ENCODE measurements at places on chromosomes 12 and 14. TPM values are rescaled to one million over a fixed set of nuclear protein-coding genes. Genes with fewer than 3 reads are reported as not detected.

- H3K27me3 ChIP-seq, result no peaks in the 10 kb centered on the region
- H3K27ac ChIP-seq, result no peak overlapping the region
- H3K4me1 ChIP-seq, result no peaks in the 10 kb centered on the region
These were observed 220.8 kb downstream of the ITPR2 start for GRCh38 chr12:26612203-26612602.

DNA sequence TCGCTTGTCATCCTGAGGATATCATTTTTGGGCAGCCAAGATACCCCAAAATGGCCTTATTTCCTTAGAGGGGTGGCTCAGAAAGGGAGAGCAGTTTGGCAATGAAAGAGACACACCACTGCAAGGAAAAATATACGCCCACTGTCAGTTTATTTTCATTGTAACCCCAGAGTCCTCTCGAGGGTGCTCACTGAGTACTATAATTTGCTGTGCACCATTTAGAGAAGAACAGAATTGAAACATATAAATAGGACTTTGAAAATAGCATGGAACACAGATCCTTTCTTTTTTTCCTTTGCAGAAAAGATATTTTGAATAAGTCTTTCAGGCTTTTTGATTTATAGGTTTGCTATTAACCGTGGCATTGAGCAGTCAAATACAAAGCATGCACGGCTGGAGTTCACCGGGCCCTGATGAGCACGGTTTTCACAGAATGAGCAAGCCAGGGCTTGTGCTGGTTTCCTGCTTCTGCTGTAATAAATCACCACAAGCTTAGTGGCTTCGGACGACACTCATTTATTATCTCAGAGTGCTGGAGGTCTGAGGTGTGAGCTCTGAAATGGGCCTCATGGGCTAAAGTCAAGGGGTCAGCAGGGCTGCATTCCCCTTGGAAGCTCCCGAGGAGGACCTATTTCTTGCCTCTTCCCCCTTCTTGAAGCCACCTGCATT is 152.3 kb downstream of the ZNF664 start:
- H3K4me3 ChIP-seq, result no peak overlapping the region
- DNase-seq, result no peak
- H3K4me1 ChIP-seq, result no peaks in the 10 kb centered on the region

GRCh38 chr12:107429006-107429705 is 256.4 kb upstream of the PWP1 start:
- no peak overlapping the region for H3K4me3 ChIP-seq
- H3K27me3 ChIP-seq, result no peaks in the 10 kb centered on the region
- no peak for DNase-seq

DNA sequence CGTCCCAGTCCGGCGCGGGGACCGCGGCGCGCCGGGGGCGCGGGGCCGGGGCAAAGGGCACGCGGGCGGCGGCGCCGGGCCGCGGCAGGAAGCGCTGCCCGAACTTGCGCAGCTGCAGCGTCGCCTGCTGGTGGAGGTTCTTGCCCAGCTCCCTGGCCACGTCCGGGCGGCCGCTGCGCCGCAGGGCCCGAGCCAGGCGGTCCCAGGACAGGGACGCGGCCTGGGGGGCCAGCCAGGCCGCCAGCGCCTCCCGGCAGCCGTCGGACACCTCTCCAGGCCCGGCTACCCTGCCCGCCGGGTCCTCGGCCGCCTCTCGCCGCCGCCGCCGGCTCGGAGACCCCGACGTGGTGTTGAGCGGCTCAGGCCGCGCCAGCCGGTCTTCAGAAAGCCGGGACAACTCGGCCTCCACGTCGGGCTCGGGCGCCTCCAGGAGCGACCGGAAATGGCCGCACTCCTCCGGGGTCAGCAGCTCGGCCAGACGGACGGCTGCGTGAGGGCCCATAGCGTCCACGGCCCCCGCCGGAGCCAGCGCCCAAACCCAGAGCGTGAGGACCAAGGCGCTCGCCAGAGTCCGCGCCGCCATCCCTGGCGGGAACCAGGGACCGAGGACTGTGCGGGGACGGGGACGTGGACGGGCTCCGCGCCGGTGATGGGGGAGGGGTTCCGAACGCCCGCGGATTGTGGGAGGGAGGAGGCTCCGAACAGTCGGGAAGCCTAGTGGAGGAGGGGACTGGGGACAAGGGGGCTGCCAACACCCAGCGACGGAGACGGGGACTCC is 34.0 kb downstream of the FIGNL2 start:
- H3K4me3 ChIP-seq, result peak overlapping the region; percentile 47
- no peaks in the 10 kb centered on the region for H3K27me3 ChIP-seq
- peak; percentile 64 for DNase-seq
- no peaks in the 10 kb centered on the region for H3K4me1 ChIP-seq

DNA sequence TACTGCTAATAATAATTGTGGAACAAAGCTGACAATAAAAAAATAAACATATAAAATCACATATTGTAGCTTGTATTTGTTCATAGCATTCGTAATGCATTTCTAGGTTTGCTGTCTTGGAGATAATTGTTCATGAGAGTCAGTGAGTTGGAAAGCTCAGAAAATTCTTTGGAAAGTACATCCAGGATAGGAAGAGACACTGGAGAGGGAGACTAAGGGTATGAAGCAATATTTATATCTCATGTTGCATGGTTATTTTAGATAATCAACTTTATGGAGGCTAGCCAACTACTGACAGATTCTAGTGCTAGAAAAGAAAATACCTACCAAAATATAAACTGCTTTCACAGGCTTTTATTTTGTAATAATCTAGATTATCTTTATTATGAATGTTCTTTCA is 1095.2 kb downstream of the FSCB start:
- no peaks in the 10 kb centered on the region for H3K36me3 ChIP-seq
- H3K4me1 ChIP-seq, result no peaks in the 10 kb centered on the region

GRCh38 chr14:76784266-76784874 is 23.1 kb downstream of the VASH1 start:
- no peak overlapping the region for H3K4me3 ChIP-seq
- no peaks in the 10 kb centered on the region for H3K4me1 ChIP-seq
- no peaks in the 10 kb centered on the region for H3K36me3 ChIP-seq
- H3K27ac ChIP-seq, result no peak overlapping the region
- peak; percentile 11 for DNase-seq

DNA sequence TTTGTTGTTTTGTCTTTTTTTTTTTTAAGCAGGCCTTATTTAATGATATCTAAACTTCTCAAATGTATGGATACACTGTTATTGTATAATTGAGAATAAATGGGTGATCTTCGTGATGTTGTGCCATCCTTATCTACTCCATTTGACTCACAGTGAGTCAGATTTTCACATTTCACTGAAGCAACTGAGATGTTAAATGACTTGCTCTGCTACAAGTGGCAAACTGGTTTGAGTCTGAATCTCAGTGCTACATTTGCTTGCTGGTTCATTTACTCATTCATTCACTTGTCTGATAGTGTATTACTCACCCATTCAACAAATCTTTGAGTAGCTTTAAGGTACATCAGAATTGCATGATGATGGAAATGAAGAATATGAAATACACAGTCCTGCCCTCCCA is 2.6 kb downstream of the KIAA0586 start:
- DNase-seq, result no peak
- H3K4me1 ChIP-seq, result no peaks in the 10 kb centered on the region
- no peak overlapping the region for H3K4me3 ChIP-seq

- H3K36me3 ChIP-seq, result no peaks in the 10 kb centered on the region
- H3K4me3 ChIP-seq, result no peak overlapping the region
- H3K27ac ChIP-seq, result no peak overlapping the region
- no peak for DNase-seq
- H3K27me3 ChIP-seq, result no peaks in the 10 kb centered on the region
- no peaks in the 10 kb centered on the region for H3K4me1 ChIP-seq
These were observed 83.2 kb upstream of the TBX3 start for GRCh38 chr12:114767084-114767760.

DNA sequence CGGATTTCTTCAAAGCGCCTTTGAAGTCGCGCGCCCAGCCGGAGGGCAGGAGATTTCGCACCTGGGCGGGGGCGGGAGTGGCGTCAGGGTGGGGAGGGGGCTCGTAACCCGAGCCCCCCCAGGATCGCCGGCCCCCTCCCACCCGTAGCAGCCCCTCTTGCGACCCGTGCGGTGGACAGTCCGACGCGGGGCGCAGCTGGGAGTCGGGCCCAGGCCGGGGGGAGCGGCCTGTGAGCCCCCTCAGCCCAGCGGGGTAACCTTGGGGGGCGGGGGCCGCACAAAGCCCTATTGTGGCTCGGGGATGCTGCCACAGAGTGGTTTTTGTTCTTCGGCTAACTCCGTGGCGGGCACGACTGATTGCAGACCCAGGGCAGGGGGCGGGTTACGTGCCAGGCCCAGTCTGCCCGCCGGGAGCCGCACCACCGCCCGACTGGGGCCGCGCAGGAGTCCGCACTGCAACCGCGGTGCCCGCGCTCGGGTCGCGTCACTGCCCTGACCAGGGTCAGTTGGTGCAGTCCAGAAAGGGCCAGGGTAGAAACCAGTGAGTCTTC is 4.2 kb upstream of the AAAS start:
- peak; percentile 45 for DNase-seq
- peaks cover 3% of the 10 kb centered on the region for H3K4me1 ChIP-seq
- H3K27me3 ChIP-seq, result no peaks in the 10 kb centered on the region
- H3K27ac ChIP-seq, result peak overlapping the region; percentile 99
- peak overlapping the region; percentile 67 for H3K4me3 ChIP-seq
- no peaks in the 10 kb centered on the region for H3K36me3 ChIP-seq

GRCh38 chr12:85920324-85920947 is 46.3 kb downstream of the NTS start:
- no peaks in the 10 kb centered on the region for H3K4me1 ChIP-seq
- H3K27ac ChIP-seq, result no peak overlapping the region
- no peak for DNase-seq
- no peaks in the 10 kb centered on the region for H3K27me3 ChIP-seq

DNA sequence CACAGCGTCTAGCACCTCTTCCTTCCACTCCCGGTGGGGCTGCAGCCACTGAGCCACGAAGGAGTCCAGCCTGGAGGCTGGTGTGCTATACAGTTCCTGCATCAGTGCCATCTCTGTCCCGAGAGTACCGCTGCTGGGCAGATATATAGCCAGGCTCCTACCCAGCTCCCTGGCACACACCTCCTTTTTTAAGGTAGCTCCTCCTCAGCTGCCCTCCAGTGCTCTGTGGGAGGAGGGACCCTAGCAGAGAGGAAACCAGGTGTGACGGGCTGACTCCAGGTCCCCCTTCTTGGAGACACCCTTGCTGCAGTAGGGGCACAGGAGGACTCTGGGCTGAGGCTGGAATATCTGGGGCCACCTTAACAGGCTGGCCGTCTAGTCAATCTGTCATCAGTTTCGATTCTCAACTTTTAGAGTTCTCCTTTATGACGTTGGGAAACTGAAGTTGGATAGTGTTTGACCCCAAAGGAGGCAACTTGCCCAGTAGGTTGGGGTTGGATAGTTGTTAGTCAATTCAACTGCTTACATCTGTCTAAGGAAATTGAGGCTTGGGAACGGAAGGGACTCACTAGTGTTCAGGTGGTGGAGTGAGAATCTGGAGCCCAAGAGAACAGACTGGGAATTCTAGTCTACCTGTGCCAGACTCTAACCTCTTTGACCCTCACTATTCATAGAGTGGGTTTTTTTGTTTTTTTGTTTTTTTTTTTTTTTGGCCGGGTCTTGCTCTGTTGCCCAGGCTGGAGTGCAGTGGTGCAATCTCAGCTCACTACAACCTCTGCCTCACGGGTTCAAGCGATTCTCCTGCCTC is at the start of gene OASL:
TSS of gene OASL (minus strand) at position 386 of the 808 bp plus-strand sequence. CDS start at position 111, 275 bp downstream.
- H3K4me1 ChIP-seq, result no peaks in the 10 kb centered on the region
- no peak within 1 kb of the TSS for H3K27ac ChIP-seq
- DNase-seq, result no peak
- no peaks in the 10 kb centered on the region for H3K36me3 ChIP-seq
- no peak within 1 kb of the TSS for H3K4me3 ChIP-seq

GRCh38 chr12:31950088-31950487 is 9.1 kb upstream of the RESF1 start:
- H3K36me3 ChIP-seq, result no peaks in the 10 kb centered on the region
- no peaks in the 10 kb centered on the region for H3K27me3 ChIP-seq
- no peak overlapping the region for H3K27ac ChIP-seq
- no peaks in the 10 kb centered on the region for H3K4me1 ChIP-seq
- DNase-seq, result no peak

DNA sequence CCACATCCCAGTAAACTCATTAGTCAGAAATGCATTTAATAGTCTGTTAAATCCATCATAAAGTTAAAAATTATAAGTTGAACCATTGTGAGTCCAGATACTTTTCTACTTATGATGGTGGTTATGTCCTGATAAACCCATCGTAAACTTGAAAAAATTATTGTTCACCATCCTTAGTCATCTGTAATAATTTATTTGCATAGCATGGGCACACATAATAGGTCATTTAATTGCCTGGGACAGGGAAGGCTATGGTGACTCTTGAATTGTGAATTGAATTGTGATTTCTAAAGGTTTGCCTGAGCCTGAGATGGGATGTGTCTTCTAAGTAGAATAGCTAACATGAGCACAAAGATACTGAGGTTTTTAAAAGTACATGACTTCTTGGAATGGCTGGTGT is 21.5 kb downstream of the ZDHHC17 start:
- no peak overlapping the region for H3K4me3 ChIP-seq
- no peak for DNase-seq
- H3K4me1 ChIP-seq, result no peaks in the 10 kb centered on the region
- no peaks in the 10 kb centered on the region for H3K27me3 ChIP-seq
- H3K27ac ChIP-seq, result no peak overlapping the region
- H3K36me3 ChIP-seq, result no peaks in the 10 kb centered on the region

DNA sequence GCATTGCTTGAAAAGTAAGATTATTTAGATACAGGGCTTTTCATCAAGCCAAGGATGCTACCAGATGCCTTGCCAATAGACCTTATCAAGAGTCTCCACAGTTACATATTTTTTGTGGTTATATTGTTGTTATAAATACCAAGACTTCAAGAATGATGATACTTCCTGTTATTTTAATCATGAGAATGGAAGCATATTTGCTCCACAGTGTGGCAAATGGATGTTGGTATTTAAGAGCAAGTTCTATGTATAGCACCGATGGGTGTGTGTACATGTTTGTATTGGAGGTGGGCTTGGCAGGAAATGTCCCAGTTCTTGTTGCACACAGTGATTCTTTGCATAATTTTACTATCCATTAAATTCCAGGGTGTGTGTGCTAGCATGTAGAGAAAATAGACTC is 4.4 kb upstream of the NID2 start:
- no peak overlapping the region for H3K4me3 ChIP-seq
- no peak for DNase-seq
- no peaks in the 10 kb centered on the region for H3K36me3 ChIP-seq
- H3K4me1 ChIP-seq, result no peaks in the 10 kb centered on the region
- H3K27me3 ChIP-seq, result no peaks in the 10 kb centered on the region
- H3K27ac ChIP-seq, result no peak overlapping the region

DNA sequence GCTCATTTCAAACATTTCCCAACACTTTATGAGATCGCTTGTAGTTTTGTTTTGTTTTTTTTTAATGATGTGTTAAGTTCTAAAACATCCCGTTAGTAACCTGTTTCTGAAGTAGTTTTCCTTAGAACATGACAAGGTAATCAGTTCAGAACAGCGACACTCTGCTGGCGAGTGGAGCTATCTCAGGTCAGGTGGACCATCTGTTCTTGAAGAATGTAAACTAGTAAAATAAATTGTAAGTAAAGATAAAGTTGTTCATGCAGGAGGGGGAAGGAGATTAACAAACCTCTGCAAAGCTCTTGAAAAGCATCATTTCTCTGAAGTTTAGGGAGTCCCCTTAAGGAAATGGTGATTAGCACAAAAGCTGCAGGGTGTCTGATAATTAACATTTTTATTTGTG is 71.9 kb upstream of the DACT1 start:
- no peaks in the 10 kb centered on the region for H3K27me3 ChIP-seq
- no peak for DNase-seq
- no peaks in the 10 kb centered on the region for H3K36me3 ChIP-seq

Gene LRIG3
- total RNA-seq, result 46.5 TPM

Gene FOXG1
- total RNA-seq, result not detected

Gene MSI1
- total RNA-seq, result 2.9 TPM

Gene RNASE7
- total RNA-seq, result not detected

Gene GALNT9
- not detected for total RNA-seq

Gene DLGAP5
- not detected for total RNA-seq

Gene SCNN1A
- 12.3 TPM for total RNA-seq

Gene AMN
- total RNA-seq, result not detected

Gene CDK4
- total RNA-seq, result 60.0 TPM

Gene C12orf54
- not detected for total RNA-seq

Gene LPAR5
- total RNA-seq, result not detected

Gene SLC10A1
- not detected for total RNA-seq
